ENCODE measurements at places on chromosomes 4 and X.

GRCh38 chr4:96108146-96108545 is 268.3 kb downstream of the PDHA2 start:
- DNase-seq, result no peak

GRCh38 chrX:24482823-24483415 is 17.8 kb downstream of the PDK3 start:
- no peak for DNase-seq

GRCh38 chr4:74297539-74297938 is 10.7 kb upstream of the EPGN start:
- no peak for DNase-seq

GRCh38 chrX:44071070-44071645 is 98.0 kb upstream of the NDP start:
- no peak for DNase-seq

GRCh38 chr4:70704931-70705182 is 16.5 kb downstream of the UTP3 start:
- DNase-seq, result no peak

- peak; percentile 45 for DNase-seq
Measured at GRCh38 chrX:133792198-133792953, 193.0 kb downstream of the GPC3 start.

DNA sequence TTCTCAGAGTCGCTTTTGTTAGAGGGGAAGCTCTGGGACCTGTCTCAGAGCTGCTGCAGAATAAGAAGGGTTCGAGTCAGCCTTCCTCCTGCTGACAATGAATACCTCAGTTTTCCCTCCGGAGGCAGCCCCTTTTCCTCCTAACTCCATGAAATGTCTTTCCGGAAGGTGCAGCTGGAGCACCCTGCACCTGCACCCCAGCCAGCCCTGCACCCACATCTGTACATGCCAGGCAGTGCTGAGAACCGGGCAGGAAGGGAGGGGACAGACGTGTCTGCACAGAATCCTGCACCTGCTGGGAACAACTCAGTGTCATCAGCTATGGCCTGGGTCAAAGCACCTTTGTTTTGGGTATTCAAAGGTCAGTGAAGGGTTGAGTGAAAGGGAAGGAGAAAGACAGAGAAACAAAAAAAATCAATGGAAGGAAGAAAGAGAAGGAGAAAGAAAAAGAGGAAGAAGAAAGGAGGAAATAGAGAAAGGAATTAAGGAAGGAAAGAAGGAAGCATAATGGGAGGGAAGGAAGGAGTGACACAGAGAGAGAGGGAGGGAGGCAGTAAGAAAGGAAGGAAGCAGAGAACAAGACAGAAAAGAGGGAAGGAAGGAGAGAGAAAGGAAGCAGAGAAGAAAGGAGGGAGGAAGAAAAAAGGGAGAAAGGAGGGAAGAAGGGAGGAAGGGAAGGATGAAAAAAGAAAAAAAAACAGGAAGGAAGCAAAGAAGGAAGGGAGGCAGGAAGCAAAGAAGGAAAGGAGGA is 273.7 kb downstream of the DHRSX start:
- no peak for DNase-seq

DNA sequence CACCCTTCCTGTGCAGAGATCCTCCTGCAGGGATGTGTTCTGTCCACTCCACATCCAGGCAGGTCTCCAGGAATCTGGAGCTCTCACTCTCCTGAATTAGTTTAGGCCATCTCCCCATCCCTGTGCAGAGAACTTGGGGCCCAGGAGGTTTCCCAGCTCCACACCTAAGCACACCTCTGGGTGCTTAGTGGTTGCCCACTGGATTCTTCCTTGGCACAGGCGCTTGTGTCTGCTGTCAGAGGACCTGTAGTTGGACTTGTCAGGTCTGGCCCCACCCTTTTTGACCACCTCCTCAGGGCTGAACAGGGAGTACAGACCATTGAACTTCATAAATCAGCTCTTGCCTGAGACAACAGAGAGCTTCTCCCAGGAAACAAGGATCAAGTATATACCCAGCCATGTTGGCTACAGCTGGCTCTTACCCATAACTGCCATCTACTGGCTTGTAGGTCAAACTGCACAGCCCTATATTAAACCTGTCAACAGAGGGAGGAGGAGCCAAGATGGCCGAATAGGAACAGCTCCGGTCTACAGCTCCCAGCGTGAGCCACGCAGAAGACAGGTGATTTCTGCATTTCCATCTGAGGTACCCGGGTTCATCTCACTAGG is 275.5 kb downstream of the PPARGC1A start:
- no peak for DNase-seq

- no peak for DNase-seq
Measured at GRCh38 chr4:139600662-139601061, 44.6 kb upstream of the SETD7 start.

GRCh38 chr4:23061431-23061830 is 368.7 kb downstream of the GBA3 start:
- no peak for DNase-seq

DNA sequence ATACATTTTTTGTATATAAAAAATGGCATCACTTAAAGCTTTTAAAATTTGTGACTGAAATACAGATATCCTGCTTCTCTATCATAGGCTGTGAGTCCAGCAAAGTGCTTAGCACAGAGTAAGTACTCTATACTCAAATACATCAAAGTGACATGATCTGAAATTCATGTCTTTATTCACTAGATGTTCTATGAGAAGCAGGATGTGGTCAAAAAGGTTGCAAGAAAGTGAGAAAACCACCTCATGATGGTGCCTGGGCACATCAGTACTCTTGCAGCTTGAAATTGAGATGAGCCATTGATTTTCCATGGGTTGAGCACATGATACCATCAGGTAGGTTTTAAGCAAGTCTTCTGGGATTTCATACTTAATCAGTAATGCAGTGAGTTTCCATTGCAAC is 20.4 kb upstream of the SFRP2 start:
- DNase-seq, result no peak

GRCh38 chr4:176794151-176794550 is 1.4 kb upstream of the VEGFC start:
- no peak for DNase-seq

DNA sequence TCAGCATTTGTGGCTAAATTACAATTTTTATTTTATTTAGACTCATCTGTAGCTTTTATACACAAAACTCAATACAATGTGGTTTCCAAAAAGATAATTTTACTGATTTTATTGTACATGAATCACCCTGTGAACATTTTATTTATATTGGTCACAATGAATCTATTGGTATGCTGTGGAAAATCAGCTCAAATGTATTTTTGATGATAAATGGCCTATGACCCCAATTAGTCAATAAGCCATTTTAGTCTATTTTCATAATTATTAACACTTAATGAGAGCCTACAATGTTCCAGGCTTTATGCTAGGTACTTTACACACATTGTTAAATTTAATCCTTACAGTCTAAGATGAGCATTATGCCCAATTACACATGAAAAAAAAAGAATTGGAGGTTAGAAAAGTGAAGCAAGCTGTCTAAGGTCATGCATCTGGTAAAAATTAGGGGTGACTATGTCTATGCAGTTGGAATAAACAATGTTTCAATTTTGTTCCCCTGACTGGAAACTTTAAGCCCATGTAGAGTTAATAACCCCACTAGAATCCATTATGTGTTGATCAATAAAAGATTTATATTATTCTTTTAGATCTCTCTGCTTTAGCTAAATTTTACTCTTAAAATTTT is 344.7 kb downstream of the PABPC4L start:
- no peak for DNase-seq

- DNase-seq, result no peak
Measured at GRCh38 chrX:140928739-140929138, 73.7 kb upstream of the SPANXB1 start.

DNA sequence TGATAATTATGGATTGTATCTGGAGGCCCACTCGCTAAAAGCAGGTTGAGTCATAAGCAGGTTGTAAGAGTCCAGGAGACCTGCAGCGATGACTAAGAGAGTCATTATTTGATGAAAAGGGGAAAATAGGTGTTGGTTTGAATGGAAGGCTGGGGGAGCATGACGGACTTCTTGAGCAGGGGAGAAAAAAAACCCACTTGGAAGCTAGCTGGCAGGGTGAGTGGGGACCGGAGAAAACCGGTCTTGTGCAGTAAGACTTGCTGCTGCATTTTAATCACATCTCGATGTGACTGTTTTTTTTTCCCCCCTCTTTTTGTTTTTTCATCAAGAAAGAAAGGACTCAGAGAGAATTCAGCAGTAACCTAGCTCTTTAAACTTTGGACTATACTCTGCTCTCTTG is 90.0 kb downstream of the IGSF1 start:
- no peak for DNase-seq

DNA sequence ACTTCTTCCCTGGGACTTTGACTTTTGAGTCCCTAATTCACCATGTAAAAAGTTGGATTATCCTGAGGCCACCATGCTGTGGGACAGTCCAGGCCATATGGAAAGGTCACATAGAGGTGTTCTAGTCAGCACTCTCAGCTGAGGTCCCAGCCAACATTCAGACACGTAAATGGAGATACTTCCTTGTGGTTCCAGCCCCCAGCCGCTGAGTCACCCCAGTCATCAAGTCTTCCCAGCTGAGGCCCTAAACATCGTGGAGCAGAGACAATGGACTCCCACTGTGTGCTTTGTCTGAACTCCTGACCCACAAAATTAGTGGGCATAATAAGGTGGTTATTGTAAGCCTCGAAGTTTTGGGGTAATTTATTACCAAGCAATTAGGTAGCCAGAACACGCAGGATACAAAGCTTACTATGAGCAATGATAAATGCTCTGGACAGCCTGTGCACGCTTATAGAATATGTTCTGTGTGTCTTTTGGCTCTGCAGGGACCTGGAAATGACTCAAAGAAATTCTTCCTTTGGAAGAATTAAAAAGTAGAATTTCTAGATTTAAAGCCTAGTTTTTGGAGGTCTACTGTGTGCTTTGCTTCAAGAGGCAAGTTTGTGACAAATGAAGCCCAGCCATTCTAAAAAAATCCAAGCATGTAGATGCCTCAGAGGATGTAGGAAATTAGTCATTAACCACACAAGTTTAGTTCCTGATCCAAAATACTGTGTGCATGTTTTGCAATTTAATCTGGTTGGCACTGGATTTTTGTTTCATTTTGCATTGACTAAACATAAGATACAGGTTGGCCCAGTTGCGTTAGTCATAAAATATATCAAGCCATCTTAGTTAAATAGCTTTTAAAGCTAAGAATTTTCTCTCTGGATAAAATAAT is 33.2 kb upstream of the SLC9A7 start:
- peak; percentile 56 for DNase-seq

DNA sequence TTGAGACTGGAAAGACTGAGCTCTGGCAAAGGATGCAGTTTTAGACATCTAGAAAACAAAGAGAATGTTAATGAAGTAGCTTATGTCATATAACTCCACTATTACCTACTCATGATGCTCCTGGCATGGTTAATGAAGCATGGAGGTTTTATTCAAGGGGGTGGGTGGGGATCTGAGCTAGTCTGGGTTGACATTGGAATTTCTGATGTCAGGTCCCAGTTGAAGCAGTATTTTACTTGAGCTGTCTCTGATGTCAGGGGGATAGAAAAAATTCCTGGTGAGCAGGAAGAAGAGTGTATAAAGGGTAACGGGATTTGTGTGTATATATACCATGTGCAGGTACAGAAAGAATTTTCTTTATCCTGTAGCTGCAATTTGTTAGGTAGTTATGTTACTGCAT is 102.0 kb downstream of the ELOVL6 start:
- DNase-seq, result no peak

DNA sequence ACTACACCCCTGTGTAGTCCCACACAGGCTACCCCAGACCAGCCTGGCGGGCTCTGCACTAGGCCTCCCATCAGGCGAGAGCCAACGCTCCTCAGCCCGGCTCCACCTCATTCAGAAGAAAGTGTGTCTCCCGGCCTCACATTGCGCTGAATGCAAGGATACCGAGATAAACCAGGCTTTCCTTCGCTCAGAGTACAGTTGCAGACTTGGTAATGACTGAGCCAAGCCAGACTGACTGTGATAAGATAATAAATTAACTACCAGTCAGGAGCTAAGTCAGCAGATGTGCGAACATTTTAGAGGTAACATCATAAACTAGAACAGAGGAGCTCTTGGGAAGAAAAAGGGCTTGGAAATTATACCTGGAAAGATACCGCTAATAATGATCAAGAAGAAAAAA is 397.6 kb downstream of the TRIML1 start:
- DNase-seq, result no peak

- no peak for DNase-seq
Measured at GRCh38 chrX:40076750-40077575, 20.8 kb downstream of the BCOR start.

DNA sequence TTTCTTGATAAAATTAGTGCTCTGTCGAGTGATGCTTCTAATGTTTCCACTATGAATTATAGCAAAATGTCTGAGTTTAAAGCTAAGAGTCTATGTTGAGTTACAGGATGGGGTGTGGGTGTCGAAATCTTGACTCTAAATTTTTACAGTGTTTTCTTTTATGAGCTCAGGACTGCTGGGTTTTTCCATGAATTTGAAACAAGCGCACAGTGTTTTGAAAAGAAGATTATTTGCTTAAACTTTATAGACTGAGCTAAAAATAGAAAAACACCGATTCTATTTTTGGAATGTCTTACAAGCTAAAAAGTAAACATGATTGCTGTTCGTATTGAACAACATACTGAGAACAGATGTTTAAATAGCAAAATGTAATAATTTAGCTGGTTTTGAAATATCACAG is 7.5 kb downstream of the PTTG2 start:
- no peak for DNase-seq

DNA sequence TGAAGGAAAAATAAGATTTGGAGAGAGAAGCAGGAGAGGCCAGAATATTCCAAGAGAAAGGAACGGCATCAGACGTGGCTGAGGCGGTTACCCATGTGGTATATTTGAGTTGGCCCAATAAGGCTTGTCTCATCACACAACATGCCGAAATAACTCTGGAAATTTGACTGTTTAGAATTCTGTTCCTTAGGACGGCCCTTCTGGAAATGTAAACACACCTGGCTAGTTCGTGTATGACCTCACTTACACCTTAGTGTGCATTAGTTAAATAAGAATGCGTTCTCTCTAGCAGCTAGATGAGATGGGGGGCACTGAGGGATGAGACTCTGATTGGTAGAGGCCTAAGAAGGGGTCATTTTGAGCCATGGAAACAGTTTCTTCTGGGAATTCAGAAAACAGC is 33.2 kb upstream of the PLAC1 start:
- DNase-seq, result no peak

DNA sequence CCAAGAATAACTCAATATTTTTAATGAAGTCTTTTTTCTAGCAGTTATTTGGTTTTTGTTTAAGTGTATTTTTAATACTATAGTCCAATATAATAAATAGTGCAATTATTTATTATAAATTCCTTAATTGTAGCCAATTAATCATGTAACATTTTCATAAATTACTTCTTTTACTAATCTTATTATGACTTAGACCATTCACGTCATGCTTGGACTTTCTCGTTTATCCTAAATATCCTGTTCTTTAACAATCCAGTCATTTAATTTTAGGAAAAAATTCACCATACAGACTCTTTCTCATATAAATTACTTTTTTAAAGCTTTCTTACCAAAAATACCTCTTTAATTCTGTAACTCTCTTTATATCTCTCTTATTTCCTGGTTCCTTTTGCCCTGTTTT is 350.1 kb downstream of the AR start:
- DNase-seq, result no peak

- DNase-seq, result no peak
Measured at GRCh38 chr4:11710453-11711093, 281.9 kb upstream of the HS3ST1 start.

Data from glomerular endothelial cell (primary cell).